ENCODE measurements at places on chromosomes 12 and 14.

GRCh38 chr12:93007544-93007943 lies 78.4 kb upstream of the EEA1 start:
- no peak for DNase-seq

DNA sequence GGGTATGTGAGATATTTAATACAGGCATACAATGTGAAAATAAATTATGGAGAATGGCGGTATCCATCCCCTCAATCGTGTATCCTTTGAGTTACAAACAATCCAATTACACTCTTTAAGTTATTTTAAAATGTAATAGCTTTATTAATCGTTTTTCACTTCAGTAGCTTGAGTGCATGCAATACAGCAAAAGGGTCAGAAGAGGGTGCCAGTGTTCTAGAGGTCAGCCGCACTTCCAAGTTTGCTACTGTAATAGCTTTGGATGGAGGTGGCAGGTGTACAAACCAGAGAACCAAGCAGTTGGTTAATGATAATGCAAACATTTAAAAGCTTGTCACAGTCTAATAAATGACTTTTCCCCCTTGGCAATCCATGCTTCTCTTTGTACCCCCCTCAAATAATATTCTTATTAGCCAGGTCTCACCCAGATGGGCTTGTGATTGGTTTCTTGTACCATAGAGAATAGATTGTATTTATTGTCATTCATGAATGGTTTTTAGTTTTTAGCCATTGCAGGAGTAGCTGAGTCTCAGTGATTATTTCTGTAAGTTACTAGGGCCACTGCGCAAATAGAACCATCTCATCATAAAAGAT lies 127.0 kb downstream of the ERC1 start:
- peak; percentile 80 for DNase-seq

GRCh38 chr12:71967211-71967610 lies 28.6 kb downstream of the TPH2 start:
- DNase-seq = no peak

DNA sequence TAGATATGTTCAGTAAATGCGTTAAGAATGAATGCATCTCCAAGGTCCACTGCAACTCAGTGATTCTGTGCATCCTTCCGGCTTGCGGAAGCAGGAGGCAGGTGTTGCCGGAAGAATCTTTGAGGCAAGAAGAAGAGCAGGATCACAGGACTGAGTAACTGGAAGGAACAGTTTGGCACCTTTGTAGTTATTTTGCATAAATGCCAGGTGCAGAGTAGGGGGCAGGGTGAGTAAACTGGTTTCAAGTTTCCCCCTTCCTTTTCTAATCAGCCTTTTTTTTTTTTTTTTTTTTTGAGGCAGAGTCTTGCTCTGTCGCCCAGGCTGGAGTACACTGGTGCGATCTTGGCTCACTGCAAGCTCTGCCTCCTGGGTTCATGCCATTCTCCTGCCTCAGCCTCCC lies 22.3 kb downstream of the DYRK4 start:
- no peak for DNase-seq

GRCh38 chr12:124543052-124543589 lies 24.3 kb downstream of the NCOR2 start:
- peak; percentile 29 for DNase-seq

GRCh38 chr12:12432364-12432763 lies 75.5 kb downstream of the BORCS5 start:
- DNase-seq = no peak

DNA sequence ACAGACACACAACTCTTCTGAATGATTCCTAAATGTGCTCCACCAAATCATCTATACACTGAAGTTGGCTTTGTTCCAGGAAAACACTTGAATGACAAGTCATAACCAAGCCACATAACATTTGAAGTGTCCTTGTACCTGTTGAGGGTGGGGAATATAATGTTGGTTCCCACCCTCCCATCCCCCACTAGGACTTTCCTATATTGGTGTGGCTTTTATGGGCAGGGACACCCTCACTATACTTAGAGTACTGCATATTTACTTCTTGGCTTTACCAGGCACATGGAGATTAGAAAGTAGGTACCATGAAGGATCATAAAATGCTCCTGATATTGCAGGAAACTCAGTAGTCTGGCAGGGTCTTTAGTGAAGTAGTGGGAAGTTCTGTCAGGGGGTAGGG lies 9.7 kb upstream of the BHLHE41 start:
- DNase-seq = no peak

DNA sequence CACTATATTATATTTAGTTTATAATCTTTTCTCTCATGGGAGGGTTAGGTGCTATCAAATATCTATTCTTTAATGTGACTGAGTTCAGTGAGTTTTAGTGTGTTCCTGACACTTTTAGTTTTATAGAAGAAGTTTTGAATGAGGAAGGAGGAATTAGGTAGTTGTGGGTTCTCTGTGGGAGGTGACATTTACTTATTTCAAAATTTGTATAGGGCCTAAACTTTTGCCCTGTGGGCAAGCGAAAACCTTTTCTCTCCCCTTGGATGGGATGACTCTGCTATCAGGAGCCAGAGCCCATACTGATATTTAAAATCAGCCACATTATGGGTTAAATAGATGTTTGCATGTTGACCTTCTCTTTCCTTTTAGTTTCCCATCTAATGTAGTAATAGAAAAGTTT lies 43.6 kb downstream of the SPATS2 start:
- DNase-seq = peak; percentile 74

DNA sequence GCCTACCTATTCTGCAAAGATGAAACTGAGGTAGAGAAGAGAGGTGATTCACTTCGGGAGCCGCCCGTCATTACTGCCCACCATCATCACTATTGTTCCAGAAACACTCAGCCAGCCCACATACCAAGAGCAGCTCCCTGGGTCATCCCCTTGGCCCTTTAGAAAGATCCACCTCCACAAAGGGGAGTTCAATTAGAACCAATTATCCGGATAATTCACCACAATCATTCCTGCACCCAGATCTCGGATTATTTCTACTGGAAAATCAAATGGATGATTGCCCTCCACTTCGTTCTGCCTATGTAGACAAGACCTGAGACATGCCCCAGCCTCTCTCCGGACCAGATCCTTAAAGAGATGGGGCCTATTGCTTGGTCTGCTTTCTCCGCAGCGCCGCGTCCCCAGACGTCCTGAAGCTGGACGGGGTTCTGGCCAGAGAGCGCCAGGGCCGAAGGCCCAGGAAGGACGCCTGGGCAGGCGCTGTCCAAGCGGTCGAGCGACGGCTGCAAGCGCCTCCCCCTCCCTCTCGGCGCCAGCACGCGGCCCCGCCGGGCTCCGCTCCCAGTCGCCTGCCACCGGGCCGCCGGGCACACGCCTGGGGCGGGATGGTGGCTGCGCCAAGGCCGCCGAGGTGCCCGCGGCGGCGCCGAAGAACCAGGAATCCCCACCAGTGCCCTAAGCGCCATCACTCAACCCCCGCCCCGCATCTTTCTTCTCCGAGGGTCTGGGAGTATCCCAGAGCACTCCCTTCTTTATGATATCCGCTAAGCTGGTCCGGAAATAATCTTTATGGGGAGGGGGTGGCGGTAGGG lies 1.3 kb upstream of the ASCL1 start:
- DNase-seq = no peak

DNA sequence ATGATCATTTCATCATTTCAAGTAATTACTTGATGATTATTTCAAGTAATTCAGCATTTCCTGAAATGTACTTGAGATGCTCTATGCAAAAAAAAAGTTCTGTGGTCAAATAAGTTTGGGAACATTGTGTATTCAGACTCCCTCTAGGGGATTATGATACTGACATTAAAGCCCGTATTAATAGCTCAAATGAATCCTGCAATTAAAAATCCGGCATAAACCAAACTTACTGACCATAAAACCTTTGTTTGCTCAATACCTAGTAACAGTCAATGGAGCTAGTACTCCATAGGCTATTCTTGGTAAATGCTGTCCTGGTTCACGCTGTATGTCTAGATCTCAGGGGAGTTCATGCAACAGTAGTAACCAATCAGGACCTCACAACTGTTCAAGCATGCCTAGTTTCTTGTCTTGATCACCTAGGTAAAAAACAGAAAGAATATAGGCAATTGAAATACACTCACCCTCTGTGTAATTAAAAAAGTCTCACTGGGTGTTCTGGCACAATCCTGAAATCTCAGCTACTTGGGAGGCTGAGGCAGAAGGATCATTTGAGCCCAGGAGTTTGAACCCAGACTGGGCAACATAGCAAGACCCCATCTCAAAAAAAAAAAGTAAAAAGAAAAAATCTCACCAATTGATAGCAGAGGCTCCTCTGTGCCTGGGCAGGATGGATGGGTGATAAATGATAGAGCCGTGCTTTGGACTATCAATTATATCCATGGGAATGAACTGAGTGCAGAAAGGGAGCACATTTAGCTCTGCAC lies 14.1 kb downstream of the ALDH1L2 start:
- no peak for DNase-seq

DNA sequence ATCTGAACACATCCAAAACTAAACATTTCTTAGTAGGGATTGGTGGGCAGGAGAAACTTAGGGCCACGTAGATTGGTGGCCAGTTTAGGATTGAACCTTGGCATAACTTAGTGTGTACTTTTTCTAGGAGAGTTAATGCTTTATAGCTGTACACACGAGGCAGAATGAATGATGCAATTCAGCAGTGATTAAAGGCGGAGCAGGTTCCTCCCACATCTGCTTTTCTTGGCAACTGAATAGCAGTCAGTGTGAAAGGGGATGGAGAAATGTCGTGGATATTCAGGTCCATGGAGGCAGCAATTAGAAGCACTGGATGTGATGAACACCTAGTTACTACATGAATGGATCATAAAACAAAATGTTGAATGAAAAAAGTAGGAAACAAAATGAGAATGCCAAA lies 493.8 kb downstream of the FUT8 start:
- DNase-seq = no peak

GRCh38 chr12:111181143-111181726 lies 187.7 kb downstream of the PHETA1 start:
- peak; percentile 85 for DNase-seq

DNA sequence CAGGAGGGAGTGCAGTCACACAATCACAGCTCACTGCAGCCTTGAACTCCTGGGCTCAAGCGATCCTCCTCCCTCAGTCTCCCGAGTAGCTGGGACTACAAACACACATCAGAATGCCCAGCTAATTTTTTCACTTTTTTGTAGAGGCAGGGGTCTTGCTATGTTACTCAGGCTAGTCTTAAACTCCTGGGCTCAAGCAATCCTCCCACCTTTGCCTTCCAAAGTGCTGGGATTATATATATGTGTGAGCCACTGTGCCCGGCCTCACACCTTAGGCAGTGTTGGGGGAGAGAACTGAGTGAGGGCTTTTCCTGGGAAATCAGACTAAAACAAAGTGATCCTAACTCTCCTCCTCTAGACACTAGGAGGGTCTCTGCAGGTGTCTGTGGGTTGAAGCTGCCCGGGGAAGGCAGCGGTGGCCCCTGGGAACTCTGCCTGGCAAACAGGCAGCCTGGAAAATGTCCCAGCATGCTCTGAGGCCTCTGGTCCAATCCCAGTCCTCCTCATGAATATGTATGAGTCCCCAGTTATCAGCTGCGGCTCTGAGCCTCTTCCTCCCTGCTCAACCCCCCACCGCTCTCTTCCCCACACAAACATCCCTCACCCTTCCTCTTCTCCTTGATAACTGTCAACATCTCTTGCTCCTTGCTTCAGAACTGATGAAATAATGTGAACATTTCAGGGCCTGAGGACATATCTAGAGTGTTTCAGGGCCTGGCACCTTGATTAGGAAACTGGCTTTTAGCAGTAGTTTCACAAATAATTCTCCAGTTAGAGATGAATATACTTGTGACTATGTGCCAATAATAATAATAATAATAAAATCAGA lies 7.9 kb upstream of the NAA25 start:
- peak; percentile 76 for DNase-seq

Data from suppressor macrophage (primary cell).